ENCODE measurements at places on chromosomes 16 and 17.
A peak's percentile ranks its signal among the peaks of the same experiment; 100 is the strongest.

- H3K27ac ChIP-seq = no peak overlapping the region
- H3K36me3 ChIP-seq = no peaks in the 10 kb centered on the region
- no peak for DNase-seq
- H3K4me1 ChIP-seq = no peaks in the 10 kb centered on the region
- H3K27me3 ChIP-seq = no peaks in the 10 kb centered on the region
Measured at GRCh38 chr17:74803971-74804370, 27.8 kb upstream of the NAT9 start.

DNA sequence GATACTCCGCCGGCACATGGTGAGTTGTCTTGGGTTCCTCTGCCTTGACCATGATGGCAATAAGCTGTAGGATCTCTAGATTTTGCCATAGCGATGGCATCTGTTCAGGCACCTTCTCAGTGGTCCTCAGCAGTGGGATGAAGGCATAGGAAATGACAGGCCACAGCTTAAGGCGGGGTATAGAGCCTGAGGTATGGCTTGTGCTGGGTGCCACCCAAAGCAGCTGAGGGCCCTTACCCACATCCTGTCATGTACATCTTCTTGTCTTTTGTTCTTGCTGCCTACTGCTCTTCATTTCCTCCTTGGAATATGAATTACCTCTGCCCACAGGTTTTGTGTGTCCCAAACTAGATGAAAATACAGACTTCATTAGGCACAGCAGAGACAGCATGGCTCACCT lies 29.5 kb downstream of the KAT7 start:
- peaks cover 24% of the 10 kb centered on the region for H3K36me3 ChIP-seq
- peaks cover 30% of the 10 kb centered on the region for H3K4me1 ChIP-seq
- no peaks in the 10 kb centered on the region for H3K27me3 ChIP-seq
- peak overlapping the region; percentile 65 for H3K4me3 ChIP-seq

- no peak overlapping the region for H3K4me3 ChIP-seq
- H3K27ac ChIP-seq = no peak overlapping the region
- H3K4me1 ChIP-seq = peaks cover 6% of the 10 kb centered on the region
Measured at GRCh38 chr16:84071121-84071520, 28.5 kb upstream of the SLC38A8 start.

GRCh38 chr16:64077242-64077641 lies 1044.6 kb downstream of the CDH11 start:
- no peaks in the 10 kb centered on the region for H3K27me3 ChIP-seq
- H3K36me3 ChIP-seq = no peaks in the 10 kb centered on the region
- H3K4me1 ChIP-seq = no peaks in the 10 kb centered on the region
- H3K4me3 ChIP-seq = no peak overlapping the region
- no peak overlapping the region for H3K27ac ChIP-seq

GRCh38 chr16:79776243-79776847 lies 175.8 kb upstream of the MAF start:
- H3K4me1 ChIP-seq = no peaks in the 10 kb centered on the region
- H3K36me3 ChIP-seq = no peaks in the 10 kb centered on the region
- no peak overlapping the region for H3K27ac ChIP-seq

GRCh38 chr16:15041271-15042004 lies 14.4 kb downstream of the NTAN1 start:
- no peak for DNase-seq
- H3K27ac ChIP-seq = no peak overlapping the region
- H3K27me3 ChIP-seq = no peaks in the 10 kb centered on the region
- no peaks in the 10 kb centered on the region for H3K4me1 ChIP-seq

Measured in natural killer cell treated with Interleukin-12 subunit alpha and Interleukin-12 subunit beta and Interleukin-15 and Interleukin-18, amount 100 ng/mL, for 72 hours (primary cell).